A172 (cell line): ENCODE measurements at places on chromosomes 7 and 10.
A peak's percentile ranks its signal among the peaks of the same experiment; 100 is the strongest.

DNA sequence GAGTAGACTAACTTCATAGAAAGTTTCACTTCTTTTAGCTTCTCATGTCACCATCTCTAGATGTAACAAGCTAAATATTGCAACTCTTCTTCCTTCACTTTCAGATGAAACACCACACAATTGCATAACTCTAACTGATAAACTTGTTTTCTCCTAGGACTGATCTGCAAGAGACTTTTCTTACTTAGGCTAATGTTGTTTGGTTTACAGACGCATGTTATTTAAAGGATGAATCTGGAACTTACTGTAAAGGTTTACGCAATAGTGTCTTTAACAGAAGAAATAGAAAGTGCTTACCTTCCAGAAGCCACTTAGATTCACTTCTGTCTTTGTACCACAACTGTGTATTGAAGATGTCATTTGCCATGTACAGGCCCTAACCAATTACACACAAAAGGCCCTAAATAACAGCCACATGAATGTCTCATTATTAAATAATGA, 22.1 kb upstream of the ZC3HAV1 start:
- no peak for DNase-seq

DNA sequence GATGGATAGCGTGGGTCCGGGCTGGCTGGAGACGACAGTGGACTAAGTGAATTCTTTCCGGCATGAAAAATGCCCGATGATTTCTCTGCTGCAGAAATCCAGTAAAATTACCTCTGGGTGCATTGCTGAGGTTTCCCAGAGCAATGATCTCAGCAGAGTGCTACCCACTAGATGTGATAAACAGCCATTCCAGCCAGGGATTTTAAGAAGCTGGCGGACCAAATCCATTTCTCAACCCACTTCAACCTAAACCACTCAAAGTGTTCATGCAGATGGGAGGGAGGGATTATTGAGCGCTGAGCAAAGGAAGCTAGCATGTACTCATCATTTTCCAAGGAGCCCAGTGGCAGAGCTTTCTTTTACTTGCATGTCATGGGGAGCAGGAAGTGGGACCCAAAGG, 116.7 kb downstream of the PRKCQ start:
- no peak for DNase-seq

GRCh38 chr10:76251841-76252671, 820.6 kb downstream of the LRMDA start:
- peak; percentile 95 for DNase-seq

GRCh38 chr10:34406463-34407323, 408.4 kb downstream of the PARD3 start:
- DNase-seq, result no peak

- no peak for DNase-seq
Observed at GRCh38 chr10:97583476-97583875, 713 bp upstream of the HOGA1 start.

GRCh38 chr10:96768136-96768535, 47.8 kb upstream of the PIK3AP1 start:
- no peak for DNase-seq

DNA sequence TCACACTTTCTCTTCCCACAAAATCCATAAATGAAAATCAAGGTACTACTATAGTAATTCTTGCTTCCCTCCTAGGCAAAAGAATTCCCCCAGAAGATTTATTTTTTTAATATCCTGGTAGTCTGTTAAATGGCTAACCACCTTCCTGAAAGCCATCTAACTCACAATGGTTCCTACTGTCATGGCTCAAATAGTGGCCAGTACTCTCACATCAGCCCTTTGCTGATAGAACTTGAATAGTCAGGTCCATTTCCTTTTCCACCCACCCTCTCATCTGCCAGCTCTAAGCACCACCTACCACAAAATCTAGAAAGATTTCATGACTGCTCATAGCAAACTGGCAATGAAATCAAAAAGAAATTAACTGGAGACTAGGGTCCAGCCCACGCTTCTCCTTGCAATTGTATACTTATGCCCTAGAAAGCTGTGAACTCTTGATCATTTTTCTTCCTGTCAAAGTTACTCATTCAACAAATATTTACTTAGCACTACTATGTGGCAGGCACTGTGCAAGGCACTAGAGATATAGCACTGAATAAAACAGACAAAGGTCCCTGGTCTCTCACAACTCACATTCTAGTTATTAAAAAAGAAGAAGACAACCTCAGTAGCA, 60.4 kb downstream of the ARMH3 start:
- peak; percentile 33 for DNase-seq

DNA sequence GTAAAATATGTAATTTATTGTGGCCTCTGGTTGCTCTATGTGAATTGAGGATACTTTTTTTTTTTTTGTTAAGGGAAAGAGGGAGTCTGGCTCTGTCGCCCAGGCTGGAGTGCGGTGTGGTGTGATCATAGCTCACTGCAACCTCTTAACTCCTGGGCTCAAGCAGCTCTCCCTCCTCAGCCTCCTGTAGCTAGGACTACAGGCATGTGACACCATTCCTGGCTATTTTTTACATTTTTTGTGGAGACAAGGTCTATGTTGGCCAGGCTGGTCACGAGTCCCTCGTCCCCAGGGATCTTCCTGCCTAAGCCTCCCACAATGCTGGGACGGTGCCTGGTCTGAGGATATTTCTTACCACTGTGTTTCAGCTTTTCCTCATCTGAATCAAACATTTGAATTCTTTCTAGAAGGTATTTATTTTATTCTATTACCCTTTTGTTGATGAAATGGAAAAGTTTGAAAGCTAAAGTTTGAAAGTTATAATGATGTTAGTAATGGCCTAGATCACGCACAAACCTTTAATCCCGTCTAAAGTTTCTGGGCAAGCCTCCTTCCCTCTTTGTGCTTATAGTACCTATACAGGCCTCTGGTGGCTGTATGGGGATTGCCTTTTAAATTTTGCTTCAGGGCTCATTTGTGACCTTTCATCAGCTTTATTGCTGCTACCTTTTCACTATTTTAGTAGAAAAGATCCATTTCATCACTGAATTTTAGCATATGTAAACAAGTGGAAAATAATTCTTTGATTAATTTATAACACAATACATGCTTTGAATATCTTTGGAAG, 2.0 kb downstream of the IFRD1 start:
- peak; percentile 54 for DNase-seq

- DNase-seq, result peak; percentile 23
Observed at GRCh38 chr10:126375926-126376554, 12.2 kb downstream of the ADAM12 start.

DNA sequence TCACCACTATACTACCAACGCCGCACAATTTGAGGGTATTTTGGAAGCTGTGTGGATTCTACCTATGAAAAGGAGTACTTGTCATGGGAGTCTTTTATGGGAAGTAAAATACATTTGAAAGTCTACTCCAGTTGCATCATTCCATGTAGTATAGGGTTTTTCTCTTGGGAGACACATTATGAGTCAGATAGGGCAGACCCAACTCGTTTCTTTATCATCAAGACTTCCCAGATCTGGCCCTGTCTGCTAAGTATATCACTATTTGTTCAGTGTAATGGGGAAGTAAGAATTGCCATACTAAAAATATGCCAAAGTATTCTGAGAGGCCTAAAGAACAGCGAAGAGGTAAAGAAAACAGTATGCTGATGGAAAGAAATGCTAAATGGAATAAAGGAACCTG, 144.2 kb downstream of the SPAG6 start:
- DNase-seq, result no peak

DNA sequence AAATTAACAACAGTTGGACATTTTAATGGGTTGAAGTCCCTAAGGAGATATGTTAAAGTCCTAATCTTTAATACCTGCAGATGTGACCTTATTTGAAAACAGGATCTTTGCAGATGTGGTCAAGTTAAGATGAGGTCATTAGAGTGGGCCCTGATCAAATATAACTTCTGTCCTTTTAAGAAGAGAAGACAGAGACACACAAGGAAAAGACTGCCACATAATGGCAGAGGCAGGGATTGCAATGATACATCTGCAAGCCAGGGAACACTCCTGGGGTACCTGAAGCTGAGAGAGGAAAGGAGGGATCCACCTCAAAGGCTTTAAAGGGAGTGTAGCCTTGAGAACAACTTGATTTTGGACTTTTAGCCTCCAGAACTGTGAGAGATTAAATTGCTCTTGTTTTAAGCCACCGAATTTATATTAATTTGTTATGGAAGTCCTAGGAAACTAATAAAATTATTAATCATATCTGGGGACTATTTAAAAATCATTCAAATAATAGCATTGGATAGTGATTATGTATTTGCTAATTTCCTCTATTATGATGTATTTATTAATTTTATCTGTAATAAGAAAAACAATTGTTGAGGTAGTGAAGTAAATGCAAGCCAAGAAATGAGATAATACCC, 700.0 kb upstream of the PCDH15 start:
- DNase-seq, result peak; percentile 59

GRCh38 chr7:45898222-45898621, 9.9 kb downstream of the IGFBP1 start:
- DNase-seq, result peak; percentile 31

DNA sequence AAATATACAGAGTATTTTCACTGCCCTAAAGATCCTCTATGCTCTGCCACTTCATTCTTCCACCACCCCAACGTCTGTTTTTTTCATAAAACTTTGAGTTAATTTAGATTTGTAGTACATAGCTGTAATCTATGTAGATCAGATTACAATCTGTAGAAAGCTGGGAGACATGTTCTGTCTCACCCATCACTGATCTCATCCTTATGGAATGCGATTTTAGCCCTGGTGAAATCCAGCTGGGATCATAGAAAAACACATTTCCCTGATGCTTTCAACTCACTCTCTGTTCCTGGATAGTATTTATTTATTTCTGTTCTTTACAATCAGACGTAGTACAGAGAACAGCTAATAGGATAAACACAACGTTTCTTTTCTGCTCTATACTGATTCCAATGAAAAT, 521.0 kb downstream of the KIF20B start:
- peak; percentile 57 for DNase-seq

- no peak for DNase-seq
Observed at GRCh38 chr7:129168231-129169021, 20.0 kb upstream of the SMO start.

DNA sequence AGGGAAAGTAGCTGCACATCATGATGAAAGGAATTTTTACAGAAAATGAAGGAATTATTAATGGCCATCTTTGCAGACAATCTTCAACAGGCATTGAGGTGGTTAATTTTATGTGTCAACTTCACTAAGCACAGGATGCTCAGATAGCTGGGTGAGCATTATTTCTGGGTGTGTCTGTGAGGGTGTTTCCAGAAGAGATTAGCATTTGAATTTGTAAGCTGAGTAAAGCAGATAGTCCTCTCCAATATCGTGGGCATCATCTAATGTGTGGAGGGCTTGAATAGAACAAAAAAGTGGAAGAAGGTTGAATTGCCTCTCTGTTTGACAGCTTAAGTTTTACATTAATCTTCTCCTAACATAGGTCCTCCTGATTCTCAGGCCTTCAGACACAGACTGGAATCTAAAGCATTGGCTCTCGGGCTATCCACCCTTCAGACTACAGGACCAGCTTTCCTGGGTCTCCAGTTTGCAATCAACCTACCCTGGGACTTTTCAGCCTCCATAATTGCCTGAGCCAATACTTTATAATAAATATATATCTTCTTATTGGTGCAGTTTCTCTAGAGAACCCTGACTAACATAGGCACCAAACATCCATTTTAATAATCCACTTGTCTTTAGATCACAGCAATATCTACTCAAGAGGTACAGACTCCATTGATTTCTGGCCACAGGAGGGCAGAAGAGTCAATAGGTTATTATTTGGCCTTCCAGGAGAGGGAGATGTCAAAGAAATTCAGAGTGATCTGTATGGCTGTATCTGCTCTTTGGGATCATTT, 10.5 kb upstream of the CRPPA start:
- DNase-seq, result peak; percentile 36

DNA sequence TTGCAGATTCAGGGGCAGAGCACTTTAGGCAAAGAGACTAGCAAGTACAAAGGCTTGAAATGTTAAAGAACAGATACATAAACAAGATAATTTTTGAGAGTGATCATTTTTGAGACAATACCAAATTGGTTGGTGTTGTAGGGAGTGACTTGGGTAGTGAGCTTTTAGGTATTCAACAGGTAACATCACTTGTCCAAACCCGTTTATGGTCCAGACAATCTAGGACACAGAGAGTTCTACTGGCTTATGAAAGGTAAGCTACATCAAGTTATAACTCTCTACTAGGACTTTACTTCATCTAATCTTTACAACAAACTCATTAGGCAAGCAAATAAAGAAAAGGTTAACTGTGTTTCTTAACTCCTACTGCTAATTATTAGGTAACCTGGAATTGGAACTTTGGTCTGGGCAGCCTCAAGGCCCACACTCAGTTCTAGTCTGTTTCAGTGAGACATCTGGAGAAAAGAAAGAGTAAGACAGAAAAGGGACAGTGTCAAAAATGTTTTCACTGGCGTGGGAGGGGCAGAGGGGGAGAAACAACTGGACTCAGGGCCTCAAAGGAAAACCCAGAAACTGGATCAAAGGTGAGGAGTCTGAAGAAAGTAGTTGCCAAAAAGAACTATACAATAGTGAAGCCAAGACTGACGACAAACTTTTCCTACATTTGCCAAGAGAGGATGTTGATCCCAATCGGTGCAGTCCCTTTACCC, 39.2 kb downstream of the GNAT3 start:
- no peak for DNase-seq

- peak; percentile 62 for DNase-seq
Observed at GRCh38 chr7:32616625-32617024, 121.3 kb downstream of the AVL9 start.

DNA sequence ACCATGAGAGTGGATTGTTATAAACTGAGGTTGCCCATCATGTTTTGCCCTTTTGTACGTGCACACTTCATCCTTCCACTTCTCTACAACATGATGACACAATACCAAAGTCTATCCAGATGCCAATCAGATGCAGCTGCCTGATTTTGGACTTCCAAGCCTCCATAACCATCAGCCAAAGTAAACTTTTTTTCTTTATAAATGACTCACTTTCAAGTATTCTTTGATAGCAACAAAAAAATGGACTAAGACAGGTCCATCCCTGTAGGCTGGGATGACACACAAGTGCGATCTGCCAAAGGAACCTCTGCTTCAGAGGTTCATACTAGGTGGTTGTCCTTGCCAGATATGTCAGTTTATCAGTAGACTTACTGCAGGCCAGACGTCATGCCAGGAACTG, 320.2 kb upstream of the FZD1 start:
- no peak for DNase-seq

DNA sequence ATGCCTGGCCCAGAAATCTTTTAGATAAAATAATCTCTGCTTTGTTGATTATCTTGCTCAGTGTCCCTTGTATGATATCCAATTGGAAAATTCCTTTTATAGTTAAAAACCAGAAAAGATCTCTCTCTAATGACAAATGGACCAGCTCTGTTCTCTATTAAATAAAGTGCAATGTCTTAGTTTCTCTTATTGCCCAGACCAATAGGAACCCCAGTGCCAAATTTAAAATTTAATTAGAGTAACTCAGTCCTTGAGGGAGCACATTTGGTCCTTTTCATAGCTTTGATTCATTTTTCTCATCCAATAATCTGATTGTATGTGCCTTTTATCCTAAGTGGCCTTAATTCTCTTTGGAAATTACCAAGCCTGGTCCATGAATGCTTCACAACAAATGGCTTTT, 158.9 kb upstream of the FOXK1 start:
- no peak for DNase-seq

GRCh38 chr7:2554661-2555111, 638 bp downstream of the BRAT1 start:
- DNase-seq, result no peak

- DNase-seq, result no peak
Observed at GRCh38 chr7:110186334-110186733, 904.6 kb upstream of the LRRN3 start.
